ENCODE measurements at places on chromosomes 2 and 18.

- DNase-seq, result no peak
These were observed 38.0 kb downstream of the KCTD1 start for GRCh38 chr18:26510337-26510736.

DNA sequence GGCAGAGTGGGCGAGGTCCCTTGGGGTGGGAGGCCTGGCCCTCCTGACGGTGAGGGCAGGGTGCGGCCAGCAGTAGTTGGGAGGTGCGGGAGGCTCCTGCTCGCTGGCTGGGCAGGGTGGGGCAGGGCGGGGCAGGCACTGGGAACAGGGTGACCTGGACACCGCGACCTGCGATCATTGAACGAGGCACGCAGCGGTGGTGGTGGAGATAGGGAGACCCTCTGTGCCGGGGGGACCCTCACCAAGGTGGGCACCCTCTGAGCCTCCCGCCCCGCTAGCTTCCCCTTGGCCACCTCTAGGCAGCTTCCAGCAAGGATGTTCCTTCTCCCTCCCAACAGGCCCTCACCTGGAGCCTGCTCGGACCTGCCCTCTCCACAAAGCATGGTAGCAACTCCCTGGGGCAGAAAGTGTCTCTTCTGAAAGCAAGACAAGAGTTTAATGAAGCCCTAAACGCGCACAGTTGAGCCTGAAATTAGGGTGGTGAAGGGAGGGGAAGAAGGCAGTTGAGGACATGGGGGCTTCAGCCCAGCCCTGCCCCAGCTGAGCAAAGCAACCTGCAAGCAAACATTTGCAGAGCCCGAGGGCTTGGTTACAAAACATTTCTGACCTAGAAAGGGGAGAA is 15.4 kb upstream of the FOSL2 start:
- DNase-seq, result no peak

DNA sequence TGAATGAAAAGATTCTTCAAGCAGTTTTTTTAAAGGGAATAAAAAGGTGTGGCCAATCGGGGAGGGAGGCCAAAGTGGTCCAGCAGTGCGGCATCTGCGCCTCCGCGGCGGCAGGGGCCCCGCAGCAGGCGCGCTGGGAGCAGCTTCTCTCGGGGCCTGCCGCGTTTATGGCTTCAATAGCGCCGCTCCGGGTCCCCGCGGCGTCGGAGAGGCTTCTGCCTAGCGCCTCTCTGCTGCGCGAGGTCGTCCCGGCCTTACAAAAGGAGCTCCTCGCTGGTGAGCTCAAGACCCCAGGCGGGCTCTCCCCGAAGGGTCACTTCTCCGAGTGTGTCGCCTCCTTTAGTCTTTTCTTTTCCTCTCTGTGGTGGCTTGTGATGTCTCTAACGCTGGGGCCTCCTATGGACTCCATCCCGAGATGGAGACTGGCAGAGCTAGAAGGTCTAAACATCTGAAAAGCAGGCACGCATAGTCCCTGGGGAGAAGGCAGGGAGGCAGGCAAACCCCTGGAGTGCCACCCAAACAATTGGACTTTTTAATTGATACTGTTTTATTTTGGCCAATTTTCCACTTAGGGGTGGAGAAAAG is 67.1 kb downstream of the SUMO1 start:
- DNase-seq, result no peak

DNA sequence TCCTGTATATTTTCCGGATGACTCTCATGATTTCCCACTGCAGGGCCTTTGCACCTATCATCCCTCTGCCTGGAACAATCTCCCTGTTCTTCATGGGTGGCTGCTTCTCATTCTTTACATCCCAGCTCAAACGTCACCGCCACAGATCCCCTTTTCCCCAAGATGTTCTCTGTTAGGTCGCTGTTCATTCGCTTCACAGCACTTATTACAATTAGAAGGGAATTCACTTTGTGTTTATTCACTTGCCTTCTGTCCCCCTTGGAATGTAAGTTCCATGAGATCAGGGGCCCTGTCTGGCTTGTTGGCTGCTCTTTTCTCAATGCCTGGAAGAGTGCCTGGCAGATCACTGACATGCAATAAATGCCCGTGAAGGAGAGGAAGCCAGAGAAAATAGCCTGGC is 106.7 kb downstream of the FOXI3 start:
- no peak for DNase-seq

DNA sequence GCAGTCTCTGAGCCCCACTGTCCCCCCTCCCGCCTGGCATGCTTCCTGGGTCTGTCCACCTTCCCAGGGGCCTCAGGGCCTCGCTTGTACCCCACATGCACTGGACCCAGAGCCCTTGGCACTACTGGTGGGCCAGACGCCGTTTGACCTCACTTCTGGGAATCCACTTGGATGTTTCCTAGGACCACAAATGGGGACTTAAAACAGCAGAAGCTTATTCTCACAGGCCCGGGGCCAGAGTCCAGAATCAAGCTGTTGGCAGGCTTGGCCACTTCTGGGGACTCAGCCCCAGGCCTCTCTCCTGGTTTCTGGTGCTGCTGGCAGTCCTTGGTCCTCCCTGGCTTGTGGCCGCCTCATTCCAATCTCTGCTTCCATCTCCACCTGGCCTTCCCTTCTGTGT is 19.6 kb downstream of the ANO7 start:
- DNase-seq, result no peak

GRCh38 chr2:27596627-27597026 is 13.8 kb downstream of the ZNF512 start:
- no peak for DNase-seq

GRCh38 chr18:7338846-7339245 is 108.0 kb downstream of the LRRC30 start:
- no peak for DNase-seq

DNA sequence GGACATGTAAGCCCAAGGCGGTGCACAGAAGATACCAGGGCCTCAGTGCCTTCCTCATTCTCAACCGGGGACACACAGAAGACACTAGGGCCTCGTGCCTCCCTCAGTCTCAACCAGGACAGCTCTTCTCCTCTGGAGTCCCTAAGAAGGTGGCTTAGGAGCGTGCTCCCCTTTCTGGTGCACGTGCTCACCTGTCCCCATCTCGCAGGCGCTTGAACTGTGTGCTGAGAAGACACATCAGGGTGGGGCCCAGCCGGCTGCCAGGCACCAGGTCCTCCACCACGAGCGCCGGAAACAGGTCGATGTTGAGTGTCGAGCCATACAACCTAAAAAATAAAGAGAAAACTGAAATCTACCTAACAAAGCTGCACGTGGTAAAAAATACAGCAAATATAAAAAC is 99.9 kb downstream of the PXDN start:
- DNase-seq, result no peak

GRCh38 chr2:26099933-26100332 is 66.0 kb downstream of the RAB10 start:
- DNase-seq, result no peak

- peak; percentile 24 for DNase-seq
These were observed 149.0 kb downstream of the CCDC178 start for GRCh38 chr18:33291539-33291938.

DNA sequence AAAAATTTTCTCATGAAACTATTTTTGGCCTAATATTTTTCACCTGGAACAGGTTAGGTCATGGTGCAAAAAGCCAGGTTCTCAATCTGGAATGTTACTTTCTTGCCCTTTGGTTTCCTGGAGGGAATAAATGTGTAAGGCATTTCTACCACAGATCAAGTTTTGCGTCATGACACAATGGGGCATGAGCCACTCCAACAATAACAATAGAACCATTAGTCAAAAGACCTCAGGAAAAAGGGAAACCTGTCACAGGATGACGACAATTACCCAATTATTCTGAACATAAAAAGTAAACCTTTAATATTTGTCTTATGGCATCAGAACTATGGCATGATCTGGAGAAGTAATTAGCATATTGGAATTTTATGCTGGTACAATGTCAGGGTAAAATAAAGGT is 88.2 kb upstream of the HNRNPA3 start:
- no peak for DNase-seq

- DNase-seq, result no peak
These were observed 144.0 kb downstream of the GLI2 start for GRCh38 chr2:120879431-120880295.

- no peak for DNase-seq
These were observed 523.3 kb downstream of the TRIB2 start for GRCh38 chr2:13240061-13240460.

DNA sequence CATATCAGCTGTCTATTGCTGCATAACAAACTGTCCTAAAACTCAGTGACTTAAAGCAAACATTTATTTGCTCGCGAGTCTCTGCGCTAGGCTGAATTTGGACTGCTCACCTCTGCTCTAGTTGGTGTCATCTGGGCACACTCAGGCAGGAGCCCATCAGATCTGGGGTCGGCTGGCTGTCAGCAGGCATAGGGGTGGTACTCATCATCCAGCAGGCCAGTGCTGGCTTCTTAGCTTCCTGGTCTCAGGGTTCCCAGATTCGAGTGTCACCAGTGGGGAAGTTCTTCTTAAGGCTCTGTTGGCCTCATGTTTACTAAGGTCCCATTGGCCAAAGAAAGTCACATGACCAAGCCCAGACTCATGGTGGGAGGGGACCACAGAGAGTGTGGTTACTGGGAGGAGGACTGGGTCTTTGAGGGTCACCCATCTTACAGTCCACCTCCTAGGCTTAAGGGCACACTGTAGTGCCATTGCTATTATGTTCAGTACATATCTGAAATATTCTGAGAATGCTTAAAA is 71.6 kb upstream of the ATG16L1 start:
- DNase-seq, result no peak

Data from DMS153 (cell line).